ENCODE measurements at places on chromosomes 6 and 20.

DNA sequence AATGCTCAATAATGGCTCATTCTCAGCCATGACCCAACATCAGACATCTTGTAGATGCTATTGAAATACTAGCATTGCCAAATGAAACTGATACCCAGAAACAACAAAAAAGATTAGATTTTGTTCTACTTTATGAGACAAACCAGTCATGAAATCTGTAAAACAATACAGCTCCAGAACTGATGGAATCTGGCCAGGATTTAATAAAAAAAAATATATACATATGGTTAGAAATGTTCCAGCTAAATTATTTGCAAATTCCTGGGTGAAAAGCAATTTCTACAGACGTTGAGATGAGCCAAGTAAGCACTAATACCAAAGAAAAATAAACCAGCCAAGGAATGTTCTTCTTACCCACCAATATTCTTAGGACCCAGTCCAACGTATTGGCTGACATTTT lies 201.3 kb downstream of the EPHA7 start:
- DNase-seq, result no peak

DNA sequence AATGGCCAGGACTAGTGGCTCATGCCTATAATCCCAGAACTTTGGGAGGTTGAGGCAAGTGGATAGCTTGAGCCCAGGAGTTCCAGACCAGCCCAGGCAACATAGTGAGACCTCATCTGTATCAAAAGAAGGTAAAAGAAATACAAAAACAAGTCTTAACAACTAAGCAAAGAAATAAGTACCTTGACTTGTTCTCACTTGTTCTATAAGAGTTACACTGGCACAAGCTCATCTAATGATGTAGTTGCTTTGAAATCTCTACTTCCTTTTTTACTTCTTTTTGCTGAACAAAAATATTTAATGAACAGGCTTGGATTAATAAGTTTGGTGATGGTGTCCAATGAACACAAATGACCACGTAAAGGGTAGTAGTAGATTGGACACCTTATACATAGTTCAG lies 72.2 kb downstream of the SGK1 start:
- DNase-seq, result no peak

DNA sequence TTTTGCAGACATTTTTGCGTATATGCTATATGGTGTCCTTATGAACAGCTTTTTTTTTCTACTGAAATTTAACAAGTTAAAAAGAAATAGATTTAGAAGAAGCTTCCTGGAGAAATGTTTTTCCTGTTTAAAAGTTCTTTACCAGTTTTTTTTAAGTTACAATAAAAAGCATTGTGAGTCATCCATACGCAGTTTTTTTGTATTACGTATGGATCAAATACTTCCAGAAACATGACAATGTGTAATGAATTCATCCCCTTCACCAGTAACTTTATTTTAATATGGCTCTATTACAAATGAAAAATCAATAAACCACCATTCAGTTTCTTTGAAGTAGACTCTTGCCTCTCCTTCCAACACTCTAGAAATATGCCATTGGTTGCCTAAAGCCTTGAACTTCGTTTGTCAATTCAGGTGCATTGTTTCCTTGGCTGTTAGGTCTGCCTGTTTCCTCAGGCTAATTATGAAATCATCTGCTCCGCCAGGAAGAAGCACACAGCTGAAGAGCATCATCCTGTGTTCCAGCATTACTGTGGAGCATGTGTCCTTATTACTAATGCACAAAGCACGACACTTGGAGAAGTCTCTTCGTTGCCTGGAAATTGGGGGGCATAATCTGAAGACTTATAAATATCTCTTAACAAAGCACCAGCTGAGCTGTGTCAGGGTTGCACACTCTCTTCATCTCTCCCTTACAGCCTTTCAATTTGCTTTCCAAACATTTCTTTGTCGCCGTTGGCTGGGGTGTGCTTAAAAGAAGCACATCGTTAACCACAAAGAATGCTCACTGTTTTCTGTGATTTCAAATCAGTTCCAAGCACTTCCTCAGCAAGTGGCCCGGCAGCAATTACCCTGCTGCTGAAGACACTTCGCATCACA lies 9.6 kb downstream of the MOXD1 start:
- DNase-seq, result no peak

- DNase-seq, result no peak
These were observed 22.5 kb downstream of the AGPAT4 start for GRCh38 chr6:161251345-161251744.

DNA sequence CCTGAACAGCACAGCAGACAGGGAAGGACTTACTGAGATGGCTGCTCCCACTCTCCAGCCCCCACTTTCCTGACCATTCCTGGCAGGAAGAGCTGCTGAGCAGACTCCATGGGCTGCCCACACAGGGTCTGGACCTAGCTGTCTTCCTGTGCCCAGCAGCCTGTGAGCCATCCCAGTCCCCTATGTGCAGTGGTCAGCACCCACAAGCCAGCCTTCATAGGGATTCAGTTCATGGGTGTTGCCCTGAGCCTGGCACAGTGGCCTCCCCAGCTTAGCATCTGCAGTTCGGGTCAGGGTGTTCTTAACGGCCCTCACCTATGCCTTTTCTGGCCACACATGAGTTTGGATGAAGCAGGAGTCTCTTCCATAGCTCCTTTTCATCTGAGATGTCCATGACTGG lies 32.0 kb downstream of the UBD start:
- no peak for DNase-seq

Measured in femur (tissue), 1 donor.